ENCODE measurements at places on chromosomes 4 and X. TPM values are rescaled to one million over a fixed set of nuclear protein-coding genes. Genes with fewer than 3 reads are reported as not detected.

S100P gene
- total RNA-seq = 0.43 TPM

- H3K4me1 ChIP-seq = no peaks in the 10 kb centered on the region
- no peak for DNase-seq
- H3K4me3 ChIP-seq = no peak overlapping the region
- H3K27ac ChIP-seq = no peak overlapping the region
- no peaks in the 10 kb centered on the region for H3K27me3 ChIP-seq
- no peaks in the 10 kb centered on the region for H3K36me3 ChIP-seq
Observed at GRCh38 chr4:157315968-157316367, 95.4 kb downstream of the GRIA2 start.

DNA sequence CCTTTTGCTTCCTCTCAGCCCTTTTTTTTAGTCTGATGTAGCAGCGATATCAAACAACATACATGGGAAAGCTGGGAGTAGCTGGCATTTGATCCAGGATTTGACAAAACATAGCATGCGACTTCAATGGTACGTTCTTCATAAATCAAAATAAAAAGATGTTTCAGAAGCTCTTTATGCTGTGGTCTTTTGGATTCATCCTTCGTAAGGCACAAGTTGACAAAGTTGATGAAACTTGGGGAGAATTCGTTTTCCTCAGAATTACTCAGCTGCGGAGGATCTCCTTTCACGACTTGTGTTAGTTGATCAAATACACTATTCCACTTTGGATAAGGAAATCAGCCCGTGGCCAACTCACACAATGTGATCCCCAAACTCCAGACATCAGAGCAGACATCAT, 38.1 kb upstream of the CHIC1 start:
- 0 out of 2 replicates have a peak, but pooled peaks cover 4% of the 10 kb centered on the region for H3K4me1 ChIP-seq
- H3K27me3 ChIP-seq = no peaks in the 10 kb centered on the region
- H3K27ac ChIP-seq = no peak overlapping the region
- DNase-seq = no peak
- no peaks in the 10 kb centered on the region for H3K36me3 ChIP-seq

DNA sequence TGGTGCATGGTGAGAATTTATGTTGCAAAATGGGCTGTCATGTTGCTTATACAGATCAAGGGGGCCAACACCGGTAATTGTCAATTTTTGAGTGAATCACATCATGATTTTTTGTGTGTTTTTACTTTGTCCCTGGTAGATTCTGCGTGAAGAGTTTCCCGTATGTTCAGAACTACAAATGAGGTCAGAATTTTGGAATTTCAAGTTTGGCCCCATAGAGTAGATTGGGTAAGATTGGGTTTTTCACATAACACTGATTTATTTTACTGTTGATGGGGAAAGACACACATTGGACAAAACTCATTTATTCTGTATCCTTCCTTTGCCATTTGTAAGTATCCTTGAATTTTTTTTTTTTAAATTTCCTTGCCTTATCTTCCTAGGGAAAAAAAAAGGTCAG, 158.5 kb upstream of the MXRA5 start:
- DNase-seq = no peak
- no peak overlapping the region for H3K27ac ChIP-seq
- no peaks in the 10 kb centered on the region for H3K36me3 ChIP-seq
- H3K27me3 ChIP-seq = no peaks in the 10 kb centered on the region
- no peak overlapping the region for H3K4me3 ChIP-seq
- no peaks in the 10 kb centered on the region for H3K4me1 ChIP-seq

DNA sequence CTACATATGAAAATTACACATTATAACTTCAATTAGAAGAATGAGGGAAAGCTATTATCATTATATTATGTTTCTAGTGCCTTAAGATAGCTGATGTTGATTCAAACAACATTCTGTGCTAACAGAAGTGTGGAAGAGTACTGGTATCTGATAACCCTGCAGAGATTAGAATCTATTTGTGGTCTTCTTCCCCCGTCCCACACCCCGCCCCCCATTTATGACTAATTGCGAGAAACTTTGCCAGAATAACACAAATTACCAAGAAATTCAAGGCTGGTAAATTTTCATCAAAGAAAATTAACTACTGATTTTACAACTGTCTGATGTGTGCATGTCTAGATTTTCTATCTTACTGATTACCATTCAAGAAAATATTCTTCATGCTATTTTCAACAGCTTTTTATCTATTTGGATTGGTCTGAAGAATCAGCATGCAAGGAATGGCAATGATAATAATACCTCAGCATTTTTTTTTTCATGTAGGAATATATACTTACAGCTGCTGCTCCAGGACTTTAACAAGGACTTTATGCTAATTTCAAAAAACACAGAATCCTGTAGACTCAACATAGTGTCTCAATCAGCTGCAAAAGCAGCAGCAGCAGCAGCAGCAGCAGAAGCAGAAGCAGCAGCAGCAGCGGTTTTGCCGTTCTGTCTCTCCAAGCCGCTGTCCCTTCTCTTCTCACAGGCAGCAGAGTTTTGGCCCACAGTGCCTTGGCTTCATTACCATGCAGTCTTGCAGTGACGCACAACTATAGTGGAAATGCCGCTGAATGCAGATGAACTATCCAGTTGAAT, 126.7 kb downstream of the FRYL start:
- H3K36me3 ChIP-seq = no peaks in the 10 kb centered on the region
- 0 out of 2 replicates have a peak, but pooled peaks cover 9% of the 10 kb centered on the region for H3K4me1 ChIP-seq
- peak overlapping the region; percentile 62 for H3K27ac ChIP-seq
- H3K4me3 ChIP-seq = no peak overlapping the region
- DNase-seq = peak; percentile 37
